GM12891 (cell line): ENCODE measurements at places on chromosomes 1 and 21.
A peak's percentile ranks its signal among the peaks of the same experiment; 100 is the strongest.

GRCh38 chr21:26505211-26505610 is 67.9 kb downstream of the CYYR1 start:
- no peak for DNase-seq

GRCh38 chr1:194309697-194310096 is 1123.3 kb upstream of the B3GALT2 start:
- DNase-seq = no peak

- DNase-seq = no peak
Measured at GRCh38 chr1:17642169-17642568, 102.7 kb downstream of the ARHGEF10L start.

DNA sequence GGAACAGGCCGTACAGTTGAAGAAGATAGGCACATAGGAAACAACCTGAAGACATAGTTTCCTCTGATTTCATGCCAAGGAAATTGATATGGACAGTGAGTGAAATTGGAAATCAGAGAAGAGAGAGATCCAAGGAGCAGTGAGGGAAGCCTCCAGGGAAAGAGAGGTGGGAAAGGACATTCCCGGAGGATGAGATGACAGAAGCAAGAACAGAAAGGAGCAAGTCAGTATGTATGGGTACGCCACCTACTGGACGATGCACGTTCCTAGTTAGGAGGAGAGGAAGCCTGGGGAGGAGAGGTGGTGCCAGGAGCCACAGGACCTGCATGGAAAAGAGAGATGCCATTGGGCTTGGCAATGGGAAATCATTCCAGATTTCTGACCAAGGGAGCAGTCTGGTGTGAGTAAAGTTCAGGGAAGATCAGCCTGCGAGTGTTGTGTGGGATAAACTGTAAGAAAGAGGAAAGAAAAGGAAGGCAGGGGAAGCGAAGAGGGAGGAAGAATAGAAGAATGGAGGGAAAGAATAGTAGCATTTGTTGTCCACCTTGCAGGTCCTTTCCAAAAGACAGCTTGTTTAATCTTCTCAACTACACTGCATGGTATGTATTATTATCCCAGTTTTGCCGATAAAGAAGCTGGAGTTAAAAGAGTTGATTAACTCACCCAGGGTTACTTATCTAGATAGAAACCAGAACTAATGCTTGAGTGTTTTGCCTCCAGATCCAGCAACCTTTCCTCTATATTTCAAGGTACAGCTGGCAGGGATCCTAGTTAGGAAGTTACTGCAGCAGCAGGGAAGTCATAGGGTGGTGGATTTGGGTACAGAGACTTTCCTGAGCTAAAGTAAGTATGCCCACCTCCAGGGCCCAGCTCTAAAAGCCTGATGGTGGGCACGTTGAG is 27.4 kb downstream of the C1orf116 start:
- no peak for DNase-seq

GRCh38 chr1:84497631-84498275 is 8.4 kb upstream of the SPATA1 start:
- no peak for DNase-seq

DNA sequence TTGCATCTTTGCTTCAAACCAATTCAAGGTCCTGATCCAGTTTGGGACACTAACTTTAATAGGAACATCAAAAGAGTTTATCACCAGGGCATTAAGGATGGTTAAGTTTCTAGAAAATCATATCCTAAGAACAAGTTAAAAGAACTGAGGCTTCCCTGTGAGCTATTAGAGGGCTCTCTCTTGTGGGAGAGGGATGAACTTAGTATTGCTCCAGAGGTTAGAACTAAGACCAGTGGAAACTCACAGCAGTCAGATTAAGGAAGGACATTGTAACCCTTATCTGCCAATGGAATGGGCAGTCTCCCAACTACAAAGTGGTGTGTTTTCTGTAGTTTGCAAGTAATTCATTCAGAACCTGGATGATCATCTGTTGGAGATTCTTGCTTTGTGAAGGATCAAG is 36.8 kb downstream of the UBE2U start:
- no peak for DNase-seq

GRCh38 chr1:245503548-245503947 is 348.8 kb downstream of the KIF26B start:
- no peak for DNase-seq

- DNase-seq = peak; percentile 82
Measured at GRCh38 chr1:167066333-167067122, 23.6 kb downstream of the GPA33 start.

GRCh38 chr1:36880155-36881067 is 153.9 kb downstream of the GRIK3 start:
- DNase-seq = no peak

- DNase-seq = no peak
Measured at GRCh38 chr21:14589855-14590563, 43.9 kb upstream of the SAMSN1 start.

DNA sequence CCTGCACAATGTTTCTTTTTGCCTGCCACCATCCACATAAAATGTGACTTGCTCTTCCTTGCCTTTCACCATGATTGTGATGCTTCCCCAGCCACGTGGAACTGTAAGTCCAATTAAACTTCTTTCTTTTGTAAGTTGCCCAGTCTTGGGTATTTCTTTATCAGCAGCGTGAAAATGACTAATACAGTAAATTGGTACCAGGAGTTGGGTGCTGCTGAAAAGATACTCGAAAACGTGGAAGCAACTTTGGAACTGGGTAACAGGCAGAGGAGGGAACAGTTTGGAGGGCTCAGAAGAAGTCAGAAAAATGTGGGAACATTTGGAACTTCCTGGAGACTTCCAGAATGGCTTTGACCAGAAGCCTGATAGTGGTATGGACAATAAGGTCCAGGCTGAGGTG is 425.3 kb downstream of the GPATCH2 start:
- DNase-seq = no peak

GRCh38 chr1:227728059-227728891 is 6.8 kb downstream of the JMJD4 start:
- DNase-seq = peak; percentile 79

DNA sequence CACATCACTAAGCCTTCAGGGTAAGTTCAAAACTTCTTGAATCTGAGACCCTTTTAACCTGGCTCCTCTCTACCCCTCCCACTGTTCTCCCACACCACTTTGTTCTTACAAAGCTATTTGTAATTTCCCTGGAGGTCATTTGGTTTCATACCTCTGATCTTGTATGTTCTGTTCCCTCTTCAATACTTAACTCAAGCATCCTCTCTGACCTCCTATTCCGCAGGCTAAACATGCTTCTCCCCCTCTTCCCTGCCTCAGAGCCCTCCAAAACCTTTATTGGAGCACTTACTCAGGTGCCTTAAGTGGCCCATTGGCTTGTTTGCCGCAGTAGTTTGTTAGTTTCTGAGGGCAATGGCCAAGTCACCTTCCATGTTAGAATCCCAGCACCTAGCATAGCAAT is 54.8 kb downstream of the SSX2IP start:
- DNase-seq = no peak

DNA sequence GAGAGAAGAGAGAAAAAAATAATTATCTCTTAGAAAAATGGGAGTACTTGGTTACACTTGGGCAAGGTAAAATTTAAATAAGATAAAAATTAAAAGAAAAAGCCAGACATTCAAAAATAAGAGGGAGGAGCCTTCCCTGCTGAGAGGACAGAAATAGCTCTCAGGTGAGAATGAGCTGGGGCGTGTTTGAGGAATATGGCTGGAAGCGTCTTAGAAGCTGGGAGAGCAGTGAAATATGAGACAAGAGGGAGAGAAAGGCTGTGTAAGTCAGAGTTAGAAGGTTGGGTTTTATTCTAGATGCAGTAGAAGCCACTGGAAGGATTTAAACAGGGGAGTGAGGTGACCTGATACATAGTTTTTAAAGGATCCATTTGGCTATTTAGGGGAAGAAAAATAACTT is 154.2 kb upstream of the L1TD1 start:
- no peak for DNase-seq

DNA sequence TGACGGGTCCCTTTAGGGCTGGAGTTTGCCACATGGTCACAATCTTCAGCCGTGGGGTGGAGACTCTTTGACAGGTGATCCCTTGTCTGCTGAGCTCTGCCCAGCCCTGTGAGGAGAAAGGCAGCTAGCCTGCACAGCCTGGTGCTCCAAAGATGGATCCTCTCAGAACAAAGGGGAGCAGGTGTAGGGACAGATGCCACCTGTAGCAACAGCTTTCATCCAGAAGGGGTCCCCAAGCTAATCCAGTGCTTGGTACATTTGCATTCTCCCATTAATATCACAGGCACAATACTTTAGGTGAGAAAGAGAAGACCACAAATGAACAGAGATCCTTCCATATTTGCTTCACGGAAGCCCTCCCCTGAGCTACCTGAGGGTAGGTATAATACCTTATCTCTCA is 93.2 kb downstream of the CCDC185 start:
- DNase-seq = no peak

- DNase-seq = no peak
Measured at GRCh38 chr1:243233908-243234307, 21.2 kb downstream of the CEP170 start.

DNA sequence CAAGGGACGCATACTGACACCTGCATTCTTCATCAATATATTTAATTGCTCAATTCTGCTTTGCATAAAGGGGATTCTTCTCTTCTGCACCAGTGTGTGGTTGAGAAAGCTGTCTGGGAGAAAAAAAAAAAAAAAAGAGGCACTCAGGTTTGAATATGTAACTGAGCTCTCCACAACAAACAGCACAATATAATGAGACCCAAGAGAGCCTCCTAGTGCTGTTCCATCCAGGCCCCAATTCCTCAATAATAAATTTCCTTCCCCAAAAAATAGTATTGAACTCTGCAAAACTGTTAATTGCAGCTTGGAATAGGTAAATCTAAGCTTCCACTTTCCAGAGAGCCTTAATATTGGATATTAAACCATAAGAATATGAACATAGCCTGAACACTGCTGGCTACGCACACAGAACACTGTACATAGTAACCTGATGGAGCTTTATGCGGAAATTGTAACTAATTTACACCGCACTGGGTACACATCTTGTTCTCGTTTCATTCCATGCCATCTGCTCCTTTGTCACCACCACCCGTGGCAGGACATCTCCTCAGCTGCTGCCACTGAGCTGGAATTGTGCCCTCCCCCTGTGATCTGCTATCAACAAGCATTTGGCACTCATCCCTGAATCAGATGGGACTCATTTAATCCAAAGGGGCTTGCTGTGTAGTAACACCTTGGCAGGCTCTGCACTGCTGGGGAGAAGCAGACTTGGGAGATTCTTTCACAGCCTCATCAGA is 272.0 kb downstream of the HHIPL2 start:
- DNase-seq = no peak

GRCh38 chr21:16076465-16076864 is 346.7 kb downstream of the USP25 start:
- no peak for DNase-seq

DNA sequence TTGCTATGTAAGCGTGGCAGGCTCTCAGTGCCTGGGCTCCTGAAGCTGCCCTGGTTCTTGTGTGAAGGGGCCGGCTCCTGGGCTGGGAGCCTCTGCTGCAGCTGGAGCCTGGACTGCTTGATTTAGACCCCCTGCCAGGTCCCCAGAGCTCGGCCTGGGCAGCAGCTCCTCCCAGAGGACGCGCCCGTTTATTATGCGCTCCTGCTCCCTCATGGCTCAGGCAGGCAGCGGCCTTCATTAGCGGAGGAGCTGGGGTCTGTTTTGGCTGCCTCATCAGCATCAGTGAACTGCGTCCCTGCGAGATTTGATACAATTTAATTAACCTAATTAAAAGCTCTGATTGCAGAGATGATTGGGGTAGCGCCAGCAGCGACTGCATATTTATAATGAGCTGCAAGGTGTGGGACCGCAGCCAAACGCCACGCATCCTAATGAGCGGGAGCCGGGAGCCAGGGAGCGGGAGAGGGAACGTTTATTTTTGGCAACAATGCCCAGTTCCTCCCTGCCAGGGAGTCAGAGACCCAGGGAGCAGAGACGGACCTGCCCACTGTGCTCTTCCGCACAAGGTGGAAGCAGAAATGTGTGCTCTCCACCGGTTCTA is 16.6 kb downstream of the UTP11 start:
- no peak for DNase-seq

DNA sequence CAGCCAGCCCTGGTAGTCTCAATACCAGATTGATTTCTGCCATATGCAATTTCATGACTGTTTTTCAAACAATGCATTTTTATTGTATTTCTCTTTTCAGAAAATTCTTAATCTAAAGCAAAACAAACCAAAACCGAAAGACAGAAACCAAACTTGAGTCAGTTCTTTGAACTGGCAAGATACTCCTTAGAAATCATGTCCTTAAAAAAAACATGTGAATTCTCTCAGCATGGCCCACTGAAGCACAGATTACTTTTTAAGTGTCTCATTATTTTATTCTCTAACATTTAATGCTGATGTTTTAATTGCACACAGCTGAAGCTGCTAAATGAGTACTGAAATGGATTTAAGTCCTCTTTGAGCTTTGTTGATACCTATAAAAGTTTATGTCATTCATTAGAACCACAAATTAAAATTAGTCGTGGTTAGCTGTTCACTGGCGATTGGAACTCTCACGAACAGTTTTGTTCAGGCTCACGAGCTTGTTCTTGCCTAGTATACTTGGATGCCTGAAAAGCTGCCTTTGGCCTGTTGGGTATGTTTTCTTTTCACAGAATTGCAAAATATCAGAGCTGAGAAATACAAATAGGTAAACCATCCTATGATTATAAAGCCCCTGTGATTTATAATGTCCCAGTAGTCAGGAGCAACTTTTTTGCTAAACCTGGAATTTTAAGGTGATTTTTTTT is 87.5 kb downstream of the CAMTA1 start:
- no peak for DNase-seq

GRCh38 chr1:29504196-29504595 is 267.9 kb downstream of the PTPRU start:
- DNase-seq = no peak

- no peak for DNase-seq
Measured at GRCh38 chr1:84538599-84538998, 32.2 kb upstream of the GNG5 start.

DNA sequence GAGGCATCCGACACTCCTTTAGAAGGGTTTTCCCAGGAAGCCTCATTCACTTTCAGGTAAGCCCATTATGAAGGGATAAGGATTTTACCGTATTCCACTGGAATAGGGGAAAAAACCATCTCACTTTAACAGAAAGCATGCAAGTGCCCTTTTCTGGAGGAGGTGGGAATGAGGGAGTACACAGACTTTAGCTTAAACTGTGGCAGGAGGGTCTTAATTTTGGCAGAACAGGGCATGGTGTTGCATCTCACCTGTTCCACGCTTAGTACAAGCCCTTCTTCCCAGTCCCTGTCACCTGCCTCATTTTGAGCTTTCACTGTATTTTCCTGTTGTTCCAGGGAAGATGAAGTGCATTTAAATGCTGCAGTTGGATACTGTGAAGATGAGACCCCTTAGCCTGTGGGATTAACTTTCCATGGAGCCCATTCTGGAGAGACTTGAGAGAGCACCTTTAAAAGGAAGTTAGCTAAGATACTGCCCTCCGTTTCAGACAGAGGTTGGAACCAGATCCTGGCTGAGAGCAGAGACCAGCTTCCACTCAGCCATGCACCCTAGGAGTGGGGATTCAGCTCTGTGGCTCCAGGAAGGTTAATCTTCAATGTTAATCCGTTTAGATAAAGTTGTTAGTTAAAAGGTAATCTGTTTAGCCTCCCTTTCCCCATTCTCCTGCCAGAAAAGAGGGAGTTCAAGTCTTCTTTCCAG is 42.6 kb downstream of the PBX1 start:
- no peak for DNase-seq

- DNase-seq = no peak
Measured at GRCh38 chr21:15449556-15449955, 280.2 kb upstream of the USP25 start.
